ENCODE measurements at places on chromosomes 1 and 21. TPM values are rescaled to one million over a fixed set of nuclear protein-coding genes. Genes with fewer than 3 reads are reported as not detected.

PIGR gene
- polyA plus RNA-seq, result 23.7 TPM

CHI3L2 gene
- polyA plus RNA-seq, result 2.4 TPM

C1orf116 gene
- 45.7 TPM for polyA plus RNA-seq

FCRL6 gene
- polyA plus RNA-seq, result 0.69 TPM

SPEN gene
- 47.8 TPM for polyA plus RNA-seq

HMGCS2 gene
- 71.7 TPM for polyA plus RNA-seq

OLFM3 gene
- 27.4 TPM for polyA plus RNA-seq

PRMT6 gene
- polyA plus RNA-seq, result 21.7 TPM

RERE gene
- 62.3 TPM for polyA plus RNA-seq

C1orf87 gene
- polyA plus RNA-seq, result not detected

DNA sequence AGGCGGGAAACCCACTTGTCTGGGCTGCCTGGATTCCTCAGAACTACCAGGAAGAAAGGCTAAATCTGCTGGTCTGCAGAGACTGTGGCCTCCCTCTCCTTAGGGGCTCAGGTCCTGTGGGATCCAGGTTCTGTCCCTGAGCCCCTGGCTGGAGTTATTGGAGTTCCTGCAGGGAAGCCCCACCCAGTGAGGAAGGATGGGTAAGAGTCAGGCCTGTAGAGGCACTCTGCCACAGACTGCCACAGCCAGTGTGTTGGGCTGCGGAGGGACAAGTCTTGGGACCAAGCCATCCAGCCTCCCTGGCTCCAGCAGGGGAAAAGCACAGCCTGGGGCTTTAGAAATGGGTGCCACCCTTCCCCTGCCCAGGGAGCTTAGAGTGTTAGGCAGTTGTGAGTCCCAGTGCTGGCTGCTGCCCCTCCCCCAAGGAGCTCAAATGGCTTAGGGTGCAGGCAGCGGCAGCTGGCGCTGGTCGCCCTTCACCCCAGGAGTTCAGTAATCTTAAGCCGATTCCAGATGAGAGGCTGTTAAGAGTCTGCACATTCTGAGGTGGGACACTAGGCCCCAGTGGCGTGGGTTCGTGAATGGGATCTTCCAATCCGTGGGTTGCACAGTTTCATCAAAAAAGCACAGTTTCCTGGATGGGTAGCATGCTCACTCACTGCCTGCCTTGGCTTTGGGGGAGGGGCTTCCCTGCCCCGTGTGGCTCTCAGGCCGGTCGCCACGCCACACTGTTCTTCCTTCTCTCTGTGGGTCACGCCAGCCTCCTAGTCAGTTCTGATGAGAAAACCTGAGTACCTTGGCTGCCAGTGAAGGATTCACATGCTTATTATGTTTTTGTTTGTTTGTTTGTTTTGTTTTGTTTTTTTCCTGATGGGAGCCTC lies 57.6 kb upstream of the FMO3 start:
- no peak for DNase-seq

DNA sequence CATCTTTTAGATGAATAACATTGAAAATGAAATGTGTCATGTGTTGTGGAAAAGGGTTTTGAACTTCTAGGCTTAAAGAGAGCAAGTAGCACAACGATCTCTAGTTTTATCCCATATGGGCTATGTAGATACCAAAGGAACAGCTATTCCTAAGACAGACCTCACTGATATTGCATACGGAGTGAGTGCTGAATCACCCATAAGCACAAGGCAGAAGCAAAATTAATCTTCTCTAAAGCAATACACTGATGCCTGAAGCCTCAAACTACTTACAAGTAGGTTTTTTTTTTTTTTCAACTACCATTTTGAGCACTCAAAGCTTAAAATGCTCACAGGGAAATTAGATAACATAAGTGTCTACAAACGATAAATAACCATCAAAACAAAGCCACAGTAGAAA lies 5.0 kb upstream of the KMO start:
- DNase-seq, result no peak

DNA sequence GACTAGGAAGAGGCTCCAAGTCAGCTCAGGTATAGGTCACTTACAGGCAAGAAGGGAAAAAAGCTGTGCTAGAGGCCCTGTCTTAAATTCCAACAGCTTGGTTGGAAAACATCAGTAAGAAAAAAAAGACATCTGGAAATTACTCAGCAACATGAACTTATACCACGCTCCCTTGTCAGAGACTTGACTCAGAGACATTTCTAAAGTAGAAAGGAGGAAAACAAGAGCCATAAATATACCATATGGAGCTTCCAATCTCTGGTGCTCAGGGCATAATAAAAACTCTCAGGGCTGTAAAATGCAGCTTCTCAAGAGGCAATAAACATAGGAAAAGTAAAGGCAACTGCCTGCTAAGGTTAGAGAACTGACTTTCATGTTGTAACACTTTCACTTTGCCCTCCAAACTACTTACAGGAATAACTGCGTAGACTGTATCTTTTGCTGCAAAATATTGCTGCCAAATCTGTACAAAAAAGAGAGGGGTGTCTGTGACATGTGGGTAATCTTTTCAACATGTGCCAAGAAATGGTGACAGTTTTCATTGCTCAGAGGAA lies 14.7 kb downstream of the ATPAF1 start:
- peak; percentile 84 for DNase-seq

GRCh38 chr1:241229216-241229615 lies 127.8 kb downstream of the RGS7 start:
- DNase-seq, result no peak

DNA sequence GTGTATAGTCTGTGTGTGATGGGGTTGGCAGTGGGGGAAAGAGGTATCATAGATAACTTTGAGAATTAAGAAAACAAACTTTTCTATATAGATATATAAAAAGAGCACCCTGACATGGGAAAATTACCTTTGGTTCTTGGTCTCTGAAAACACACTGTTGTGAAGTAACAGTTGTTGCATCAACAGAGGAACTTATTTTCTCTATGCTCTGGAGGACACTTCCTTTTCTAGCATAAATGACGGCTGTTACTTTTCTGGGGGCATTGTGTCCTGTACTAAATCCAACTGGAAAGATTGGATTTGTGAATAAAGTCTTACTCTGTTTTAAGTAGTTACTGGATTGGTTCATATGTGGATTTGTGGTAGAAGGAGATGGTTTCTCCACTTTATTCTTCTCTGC lies 12.6 kb downstream of the LRIF1 start:
- DNase-seq, result no peak

GRCh38 chr1:78184460-78185072 lies 138.8 kb downstream of the GIPC2 start:
- DNase-seq, result no peak

- peak; percentile 29 for DNase-seq
Measured at GRCh38 chr1:31672986-31673385, 28.3 kb upstream of the PEF1 start.

GRCh38 chr1:240329443-240329842 lies 237.8 kb downstream of the FMN2 start:
- no peak for DNase-seq

GRCh38 chr1:93002781-93003180 lies 41.5 kb upstream of the DIPK1A start:
- no peak for DNase-seq

- DNase-seq, result no peak
Measured at GRCh38 chr1:24316645-24317044, 2.5 kb upstream of the GRHL3 start.

DNA sequence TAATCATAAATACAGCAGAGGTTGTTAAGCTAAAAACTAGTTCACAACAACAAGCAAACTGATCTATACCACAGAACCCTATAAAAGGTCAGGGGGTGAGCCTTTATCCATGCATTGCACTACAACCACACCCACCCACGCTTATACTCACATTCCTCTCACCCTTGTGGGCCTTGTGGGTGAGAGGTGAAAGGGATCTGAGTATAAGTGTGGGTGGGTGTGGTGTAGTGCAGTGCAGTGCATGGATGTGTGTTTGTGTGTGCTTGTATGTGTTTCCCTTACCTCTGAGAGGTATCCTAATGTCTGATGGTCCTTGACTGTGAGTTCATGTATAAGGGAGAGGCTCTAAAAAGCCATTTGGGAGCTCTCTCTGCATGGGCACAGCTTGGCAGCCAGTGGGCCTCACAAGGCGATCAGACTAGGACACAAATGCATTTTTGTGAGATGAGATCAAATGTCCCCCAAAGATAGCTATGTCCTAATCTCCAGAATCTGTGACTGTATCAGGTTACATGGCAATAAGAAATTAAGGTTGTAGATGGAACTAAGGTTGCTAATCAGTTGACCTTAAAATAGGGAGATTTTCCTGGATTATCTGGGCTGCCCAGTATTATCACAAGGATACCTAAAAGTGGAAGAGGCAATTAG lies 95.5 kb upstream of the DPT start:
- no peak for DNase-seq

GRCh38 chr1:27956761-27957160 lies 3.0 kb upstream of the XKR8 start:
- no peak for DNase-seq

GRCh38 chr1:182086620-182087019 lies 25.1 kb upstream of the ZNF648 start:
- DNase-seq, result no peak

GRCh38 chr1:180646093-180646492 lies 14.3 kb downstream of the XPR1 start:
- no peak for DNase-seq

- DNase-seq, result no peak
Measured at GRCh38 chr1:178541379-178541778, 28.5 kb downstream of the TEX35 start.

GRCh38 chr1:4322881-4323280 lies 331.5 kb upstream of the AJAP1 start:
- no peak for DNase-seq

GRCh38 chr1:41400225-41400624 lies 39.0 kb downstream of the FOXO6 start:
- DNase-seq, result no peak

DNA sequence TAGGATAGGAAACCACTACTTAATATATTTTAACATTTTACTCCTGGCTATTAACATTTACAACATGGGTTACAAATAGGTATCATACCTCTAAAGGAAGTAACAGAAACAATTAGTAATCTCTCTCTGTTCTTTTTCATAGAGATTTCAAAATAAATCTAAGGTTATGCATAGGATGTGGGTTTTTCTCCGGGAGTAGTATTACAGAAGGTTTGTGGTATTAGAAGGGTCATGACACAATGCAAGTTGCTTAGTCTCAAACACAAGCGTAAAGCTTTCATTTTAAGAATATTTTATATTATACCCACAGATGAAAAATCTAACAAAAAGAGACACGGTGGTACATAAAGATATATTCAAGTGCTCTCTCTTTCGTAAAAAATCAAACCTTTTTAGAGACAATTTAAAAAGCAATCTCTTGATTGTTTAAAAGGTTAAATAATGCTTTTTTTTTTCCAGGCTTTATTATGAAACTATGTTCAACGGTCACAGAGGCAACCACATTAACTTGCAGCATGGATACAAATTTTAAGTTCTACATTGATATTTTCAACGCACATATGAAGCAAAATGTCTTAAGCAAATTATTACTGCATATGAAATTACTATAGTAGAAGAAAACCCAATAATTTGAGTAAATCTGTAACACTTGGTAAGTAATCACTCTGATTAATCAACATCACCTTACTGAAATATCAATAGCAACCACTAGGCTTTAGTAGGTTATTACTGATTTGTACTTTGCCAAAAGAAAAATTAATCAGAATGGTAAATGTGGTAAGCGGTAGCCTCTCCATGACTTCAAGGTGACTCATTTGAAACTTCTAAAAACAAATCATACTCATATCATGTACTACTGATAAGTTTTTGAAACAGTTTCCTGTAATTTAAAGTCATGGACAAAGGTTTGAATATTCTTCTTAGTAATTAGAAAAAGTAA lies 97.4 kb upstream of the GFI1 start:
- DNase-seq, result no peak

DNA sequence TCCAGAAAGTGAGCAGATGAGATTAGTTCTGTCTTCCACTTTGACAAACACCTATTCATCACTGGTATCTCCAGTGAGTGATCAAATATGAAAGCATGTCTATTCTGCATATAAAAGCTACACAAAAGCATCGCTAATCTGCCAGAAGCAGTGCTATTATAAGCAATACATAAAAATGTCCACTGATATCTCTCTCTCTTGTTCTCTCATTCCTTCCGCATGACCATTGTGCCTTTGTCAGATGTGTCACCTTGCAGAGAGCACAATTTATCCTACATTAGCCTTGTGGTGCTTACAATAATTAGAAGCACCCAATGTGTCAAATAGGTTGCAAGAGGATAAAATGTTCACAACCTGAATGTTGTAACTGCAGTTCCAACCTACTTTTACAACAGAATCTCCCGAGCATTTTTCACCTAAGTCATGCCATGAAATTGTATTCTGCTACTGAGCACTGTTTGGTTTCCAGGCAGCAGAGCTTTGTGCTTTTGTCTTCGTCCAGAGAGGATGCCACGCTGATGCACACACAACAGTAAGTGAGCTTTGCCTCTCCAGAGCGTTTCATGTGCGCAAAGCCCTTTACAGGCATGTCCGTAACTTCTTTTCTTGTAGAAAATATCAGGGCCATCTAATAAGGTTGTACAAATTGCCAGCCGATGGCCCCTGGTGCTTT lies 198.7 kb upstream of the PLD5 start:
- DNase-seq, result no peak

DNA sequence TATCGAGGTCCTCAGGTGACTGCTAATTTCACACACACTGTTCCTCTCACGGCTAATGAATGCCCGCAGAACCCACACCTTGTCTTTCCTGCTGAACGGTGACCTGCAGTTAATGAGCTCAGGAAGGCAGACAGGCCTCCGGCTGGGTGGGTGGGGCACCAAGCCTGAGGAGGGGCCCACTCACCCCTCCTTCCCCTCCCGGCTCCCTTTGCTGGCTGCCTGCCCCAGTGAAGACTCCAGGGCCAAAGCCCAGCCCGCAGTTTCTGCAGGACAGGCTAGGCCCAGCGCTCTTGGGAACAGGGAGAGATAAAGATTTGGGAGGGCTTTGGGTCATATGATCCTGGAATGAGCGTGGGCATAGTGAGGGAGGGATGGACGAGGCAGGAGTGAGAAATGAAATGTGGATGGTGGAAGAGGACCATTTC lies 26.4 kb downstream of the FOXO6 start:
- DNase-seq, result peak; percentile 86

DNA sequence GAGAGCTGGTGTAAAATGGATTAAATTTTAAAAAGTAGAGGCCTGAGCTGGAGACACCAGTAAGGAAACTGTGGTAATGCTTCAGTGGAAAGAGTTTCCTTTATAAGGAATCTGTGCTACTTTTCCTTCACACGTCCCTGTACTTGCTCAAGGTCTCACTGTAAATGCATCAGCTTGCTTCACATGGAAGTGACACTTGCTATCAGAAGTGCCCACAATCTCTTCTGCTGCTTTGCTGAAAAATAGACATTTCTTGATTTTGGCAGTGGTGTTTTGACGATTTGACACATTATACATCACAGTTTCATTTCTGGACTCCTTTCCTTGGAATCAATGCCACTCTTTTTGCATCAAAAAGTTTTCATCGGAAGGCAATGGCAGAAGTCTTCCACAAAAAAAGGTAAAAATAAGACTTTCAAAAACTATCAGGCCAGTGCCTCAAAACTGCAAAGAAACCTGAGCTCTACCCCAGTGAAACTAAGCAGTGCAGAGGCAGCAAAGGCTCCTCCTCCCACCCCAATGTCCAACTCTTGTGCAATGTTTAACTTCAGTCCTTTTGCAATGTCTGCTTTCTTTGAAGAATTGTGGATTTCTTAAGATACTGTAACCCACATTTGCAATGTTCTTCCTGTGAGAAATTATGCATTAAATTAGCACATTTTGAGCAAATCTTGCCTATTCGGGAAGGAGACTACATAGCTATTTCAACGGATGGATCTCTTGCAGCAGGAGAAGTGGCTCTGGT lies 18.4 kb upstream of the TSPAN2 start:
- DNase-seq, result peak; percentile 56
